Mammary microvascular endothelial cell (primary cell): ENCODE measurements at places on chromosomes 3 and 15. TPM values are rescaled to one million over a fixed set of nuclear protein-coding genes. Genes with fewer than 3 reads are reported as not detected.

Gene MRAS
- total RNA-seq: 3.5 and 4.7 TPM in 2 replicates

Gene LPP
- total RNA-seq: 36.4 and 57.0 TPM in 2 replicates

Gene EFHB
- total RNA-seq: 0.25 TPM in 1 of 2 replicates, not detected in the other

Gene RFTN1
- 65.2 and 65.3 TPM in 2 replicates for total RNA-seq

Gene TRIM42
- total RNA-seq: not detected in 2 replicates

Gene SAMD7
- total RNA-seq: not detected in 2 replicates

Gene GPR149
- not detected in 2 replicates for total RNA-seq

Gene EHHADH
- 4.2 and 4.3 TPM in 2 replicates for total RNA-seq

Gene PRR20G
- not detected in 2 replicates for total RNA-seq
